Globus pallidus (tissue), 1 donor: ENCODE measurements at places on chromosomes 7 and 10.

- DNase-seq, result peak; percentile 83
These were observed 109.2 kb downstream of the DPY19L1 start for GRCh38 chr7:34928052-34928451.

- no peak for DNase-seq
These were observed 51.9 kb downstream of the ALOX5 start for GRCh38 chr10:45425621-45426563.

GRCh38 chr10:102403115-102403514, 7.6 kb downstream of the NFKB2 start:
- no peak for DNase-seq

DNA sequence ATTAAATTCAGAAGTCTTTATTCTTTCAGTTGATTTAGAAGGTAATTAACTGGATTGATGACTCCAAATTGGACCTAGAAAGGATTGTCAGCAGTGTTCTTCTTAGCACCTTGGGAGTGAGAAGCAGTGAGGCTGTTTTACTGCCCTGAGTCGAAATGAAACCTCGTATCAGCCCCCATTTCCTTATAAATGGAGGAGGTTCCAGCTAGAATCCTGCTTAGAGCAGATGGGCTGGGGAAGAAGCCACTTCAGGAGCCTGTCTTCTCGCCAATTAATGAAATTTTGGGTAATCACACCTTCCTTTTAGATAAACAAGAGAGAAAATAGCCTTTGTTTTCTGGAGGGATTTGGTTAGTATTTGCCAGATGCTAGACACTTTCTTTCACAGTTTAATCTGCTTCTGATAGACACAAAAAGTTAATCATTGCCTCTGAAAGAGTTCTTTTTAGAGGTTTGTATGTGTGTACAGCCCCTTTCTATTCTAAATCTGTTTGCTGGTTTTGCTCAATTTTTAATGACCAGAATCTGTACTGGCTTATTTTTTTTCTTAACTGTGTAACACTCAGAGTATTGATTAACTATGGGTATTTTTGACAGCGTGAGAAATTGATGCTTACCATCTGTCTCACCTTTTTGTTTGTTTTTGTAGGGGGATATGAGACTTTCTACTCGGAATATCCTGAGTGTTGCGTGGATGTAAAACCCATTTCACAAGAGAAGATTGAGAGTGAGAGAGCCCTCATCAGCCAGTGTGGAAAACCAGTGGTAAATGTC, 4.6 kb downstream of the DUSP5 start:
- DNase-seq, result no peak

DNA sequence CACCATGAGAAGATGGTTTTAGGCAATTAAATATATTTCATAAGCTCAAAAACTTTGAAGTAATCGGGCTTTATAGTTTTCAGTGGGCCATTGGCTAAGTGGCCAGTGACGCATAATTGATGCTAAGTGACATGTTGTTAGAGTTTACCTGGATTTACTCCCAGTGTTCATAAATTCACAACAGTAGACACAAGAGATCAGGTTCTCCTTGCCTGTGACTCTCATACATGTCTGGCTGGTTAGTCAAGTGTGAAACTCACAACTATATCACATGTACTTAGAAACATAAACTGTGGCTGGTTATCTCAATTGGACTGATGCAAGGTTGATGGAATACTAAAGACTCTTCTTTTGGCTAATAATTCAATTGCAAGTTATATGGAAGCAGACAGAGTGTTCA, 26.2 kb downstream of the ASB15 start:
- no peak for DNase-seq

- no peak for DNase-seq
These were observed 49.8 kb upstream of the SRRM3 start for GRCh38 chr7:76151932-76152331.

- no peak for DNase-seq
These were observed 13.8 kb downstream of the BAIAP2L1 start for GRCh38 chr7:98387131-98387530.

GRCh38 chr7:131921016-131921415, 364.6 kb upstream of the PODXL start:
- DNase-seq, result no peak

DNA sequence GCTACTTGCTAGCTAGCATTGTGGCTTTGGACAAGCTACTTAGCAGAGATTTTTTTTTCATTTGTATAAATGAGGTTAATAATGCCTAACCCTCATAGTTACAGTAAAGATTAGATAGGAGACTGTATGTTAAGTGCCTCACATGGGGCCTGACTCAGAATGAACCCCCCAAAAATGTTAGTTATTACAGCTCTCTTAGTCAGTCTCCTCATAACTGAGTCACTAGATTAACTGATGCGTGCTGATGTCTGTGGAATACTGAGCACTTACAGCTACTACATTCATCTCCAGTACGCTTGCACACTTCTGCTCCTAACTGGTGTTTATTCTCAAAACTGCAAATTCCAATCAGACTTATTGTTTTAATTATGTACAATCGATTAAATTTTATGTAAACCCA, 315.3 kb downstream of the SNX13 start:
- no peak for DNase-seq

- DNase-seq, result no peak
These were observed 182.8 kb downstream of the ARHGAP12 start for GRCh38 chr10:31745612-31746376.

DNA sequence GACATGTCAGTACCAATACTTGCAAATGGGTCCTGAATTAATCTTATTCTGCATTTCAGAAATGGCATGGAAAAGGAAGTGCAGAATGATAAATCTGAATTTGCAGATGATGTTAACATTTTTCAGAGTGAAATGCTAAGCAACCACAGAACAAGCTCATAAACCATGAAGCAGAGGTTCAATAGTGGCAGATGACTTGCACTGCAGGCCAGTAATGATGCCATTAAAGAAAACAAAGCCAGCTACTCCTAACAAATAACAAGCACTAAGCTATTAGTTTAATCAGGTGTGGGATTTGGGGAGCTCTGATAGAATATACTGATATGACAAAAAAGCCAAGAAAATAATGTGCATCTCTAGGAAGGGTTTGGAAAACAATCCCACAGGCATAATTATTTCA, 85.4 kb downstream of the FAM13C start:
- no peak for DNase-seq

DNA sequence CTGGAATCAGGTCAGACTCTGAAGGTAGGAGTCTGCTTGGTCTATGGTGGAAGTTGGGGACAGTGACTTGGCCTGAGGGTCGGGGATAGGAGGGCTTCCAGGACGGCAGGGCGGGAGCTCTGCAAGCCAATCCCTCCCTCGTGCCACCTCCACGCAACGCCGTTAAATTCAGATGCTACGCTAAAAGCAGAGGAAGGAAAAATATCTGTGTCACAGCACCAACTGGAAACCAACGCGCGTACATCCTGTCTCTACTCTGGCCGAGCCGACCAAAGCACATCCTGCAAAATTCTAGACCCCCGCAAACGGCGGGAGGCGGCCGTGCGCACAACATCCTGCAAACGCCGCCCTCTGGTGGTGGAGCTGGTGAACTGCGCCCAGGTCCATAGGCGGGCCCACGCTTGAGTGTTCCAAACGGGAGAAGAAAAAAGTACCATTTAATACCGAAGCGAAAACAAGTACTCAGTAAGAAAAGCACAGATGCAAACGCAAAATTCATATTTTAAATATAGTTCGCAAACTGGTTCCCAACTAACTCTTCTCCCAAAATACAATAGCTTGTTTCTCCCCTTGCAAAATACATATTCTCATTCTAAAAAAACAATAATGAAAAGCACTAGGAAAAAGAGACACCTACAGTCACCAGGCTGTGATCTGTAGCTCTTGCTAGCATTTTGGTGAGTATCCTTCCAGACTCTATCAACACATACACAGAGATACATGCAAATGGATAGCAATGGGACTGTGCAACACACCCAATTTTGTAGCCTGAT, 45.7 kb upstream of the HSPA12A start:
- peak; percentile 56 for DNase-seq

GRCh38 chr10:1369665-1370064, 313.5 kb downstream of the WDR37 start:
- no peak for DNase-seq

- DNase-seq, result no peak
These were observed 106.3 kb downstream of the C10orf105 start for GRCh38 chr10:71613261-71613777.

GRCh38 chr10:119657725-119658124, 6.5 kb downstream of the BAG3 start:
- peak; percentile 73 for DNase-seq

GRCh38 chr7:22292531-22292930, 64.4 kb downstream of the RAPGEF5 start:
- peak; percentile 46 for DNase-seq

DNA sequence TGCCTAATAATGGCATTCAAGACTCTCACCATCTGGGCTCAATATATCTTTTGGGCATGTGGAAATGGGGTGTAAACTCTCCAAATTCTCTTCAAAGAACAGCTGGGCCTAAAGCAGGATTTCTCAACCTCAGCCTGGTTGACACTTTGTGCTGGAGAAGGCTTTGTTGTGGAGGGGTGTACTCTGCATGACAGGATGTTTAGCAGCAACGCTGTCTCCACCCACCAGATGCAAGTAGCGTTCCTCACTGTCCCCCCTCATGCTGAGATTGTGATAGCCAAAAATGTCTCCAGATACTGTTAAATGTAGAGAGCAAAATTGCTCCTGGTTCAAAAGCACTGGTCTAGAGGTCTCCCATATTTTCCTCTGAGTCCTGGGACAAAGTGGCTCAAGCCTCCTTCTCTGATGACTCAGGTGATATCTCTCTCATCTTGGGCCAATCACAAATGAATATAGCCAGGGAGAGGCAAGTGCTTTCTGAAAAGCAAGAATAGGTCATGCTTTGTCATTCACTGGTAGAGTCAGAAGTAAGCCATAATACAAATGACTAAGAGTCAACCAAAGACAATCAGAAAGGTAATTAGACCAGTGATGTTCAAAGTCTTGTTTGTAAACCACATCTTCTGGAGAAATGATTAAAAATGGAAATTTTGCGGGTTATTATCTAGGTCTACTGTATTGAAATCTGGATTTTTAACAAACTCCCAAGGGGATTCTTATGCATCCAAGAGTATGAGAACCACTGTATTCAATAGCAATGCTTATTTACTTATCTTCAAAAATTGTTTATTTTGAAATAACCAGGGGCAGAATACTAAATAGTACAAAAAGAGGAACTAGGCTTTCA, 330.8 kb downstream of the PTEN start:
- no peak for DNase-seq

DNA sequence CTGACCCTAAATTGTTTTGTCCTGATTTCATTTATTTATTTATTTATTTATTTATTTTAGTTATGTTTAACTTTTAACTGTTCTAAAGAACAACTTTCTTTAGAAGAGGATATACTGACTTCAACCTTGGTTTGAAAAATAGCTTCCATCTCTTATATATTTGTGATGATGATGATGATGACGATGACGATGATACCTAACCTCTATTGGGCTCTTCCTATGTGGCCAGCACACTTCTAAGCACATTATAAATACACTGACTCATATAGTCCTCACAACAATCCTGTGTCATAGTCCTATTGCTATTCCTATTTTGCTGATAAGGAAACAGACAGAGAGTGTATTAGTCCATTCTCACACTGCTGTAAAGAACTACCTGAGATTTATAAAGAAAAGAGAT, 162.9 kb upstream of the KIAA1217 start:
- no peak for DNase-seq

DNA sequence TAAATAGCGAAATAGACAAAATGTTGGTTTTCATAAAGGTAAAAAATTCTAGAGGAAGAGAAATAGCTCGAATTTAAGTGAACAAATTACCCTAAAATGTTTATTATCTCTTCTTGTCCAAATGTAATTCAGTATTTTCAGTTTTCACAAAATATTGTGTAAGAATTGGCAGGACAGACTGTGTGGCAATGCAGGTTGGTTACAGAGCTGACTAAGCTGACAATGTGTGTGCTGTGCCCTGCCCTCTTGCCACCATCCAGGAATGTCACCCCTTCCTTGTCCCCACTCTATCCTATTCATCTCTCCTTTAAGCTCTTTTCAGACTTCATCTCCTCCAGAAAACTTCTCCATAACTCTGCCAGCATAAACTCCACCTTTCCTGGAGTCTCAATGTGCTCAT, 46.1 kb downstream of the COL28A1 start:
- no peak for DNase-seq

DNA sequence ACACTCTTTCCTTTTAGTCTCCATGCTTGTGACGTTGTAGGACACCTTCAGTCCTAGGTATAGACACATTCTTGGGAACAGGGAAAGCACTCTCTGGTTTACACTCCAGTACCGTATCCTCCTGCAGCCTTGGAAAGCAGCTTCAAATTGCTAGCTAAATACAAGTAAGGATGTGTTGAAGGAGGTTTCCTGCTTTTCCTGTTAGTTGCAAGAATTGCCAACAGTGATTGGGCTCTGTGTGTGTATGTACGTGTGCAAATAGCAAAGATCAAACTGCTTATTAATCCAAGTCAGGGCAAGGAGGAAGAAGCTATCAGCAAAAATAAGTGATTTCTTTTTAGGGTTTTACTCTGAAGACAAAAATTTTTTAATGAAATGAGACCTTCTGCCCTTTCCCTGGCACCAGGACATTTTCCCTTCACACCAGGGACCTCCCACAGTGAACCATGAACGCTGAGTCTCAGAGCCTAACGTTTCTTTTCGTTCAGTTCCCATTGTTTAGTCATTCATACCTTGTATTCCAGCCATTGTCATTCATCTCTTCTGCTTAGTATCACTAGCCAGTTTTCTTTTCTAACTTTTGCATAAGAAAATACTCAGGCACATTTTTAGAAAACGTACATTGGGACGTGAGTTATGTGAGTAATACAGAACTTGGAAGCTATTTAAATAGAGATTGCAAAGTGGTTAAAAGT, 36.9 kb upstream of the AUTS2 start:
- no peak for DNase-seq

GRCh38 chr10:13139150-13139549, 22.2 kb upstream of the MCM10 start:
- DNase-seq, result no peak

- no peak for DNase-seq
These were observed 227.2 kb upstream of the MKLN1 start for GRCh38 chr7:131100357-131101054.

- no peak for DNase-seq
These were observed 132.6 kb upstream of the NAMPT start for GRCh38 chr7:106417273-106417902.

GRCh38 chr7:50226145-50226544, 78.4 kb upstream of the IKZF1 start:
- no peak for DNase-seq

GRCh38 chr7:53426145-53426750, 390.8 kb downstream of the POM121L12 start:
- DNase-seq, result no peak
